Right hindlimb (tissue), 1 donor: ENCODE measurements at places on chromosomes 16 and 17.
A peak's percentile ranks its signal among the peaks of the same experiment; 100 is the strongest.

GRCh38 chr17:2704031-2704889 lies 7.3 kb downstream of the CLUH start:
- DNase-seq, result peak; percentile 5

GRCh38 chr16:28522792-28523191 lies 16.0 kb downstream of the NUPR1 start:
- no peak for DNase-seq

DNA sequence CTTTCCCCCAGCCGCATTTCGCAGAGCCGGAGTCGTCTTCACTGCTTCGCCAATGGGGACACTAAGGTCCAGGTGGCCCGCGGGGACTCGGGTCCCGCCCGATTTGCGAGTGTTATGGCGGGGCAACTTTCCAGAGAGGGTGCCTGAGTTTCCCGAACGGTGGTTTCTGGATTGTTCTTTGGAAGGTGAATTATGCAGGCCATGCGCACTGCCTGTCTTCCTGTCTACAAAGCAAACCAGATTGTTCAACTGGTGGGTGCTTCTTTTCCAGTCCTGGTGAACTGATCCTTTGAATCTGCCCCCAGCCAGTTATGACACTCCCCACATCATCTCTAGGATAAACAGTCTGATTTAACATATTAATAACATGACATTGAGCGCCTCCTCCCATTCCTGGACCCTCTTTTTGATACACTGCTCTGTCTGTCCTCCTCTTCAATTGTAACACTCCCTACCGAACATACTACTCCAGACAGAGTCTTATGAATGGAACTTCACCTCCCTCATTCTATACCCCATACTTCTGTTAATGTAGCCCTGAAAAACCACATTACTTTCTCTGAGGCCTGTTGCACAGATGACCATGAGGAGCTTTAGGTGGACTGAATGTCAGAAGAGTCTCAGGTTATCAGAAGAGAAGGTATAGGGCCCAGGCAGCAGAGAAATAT lies 159.0 kb downstream of the RAB11FIP4 start:
- DNase-seq, result no peak

GRCh38 chr17:36824678-36825101 lies 112.6 kb upstream of the LHX1 start:
- no peak for DNase-seq

DNA sequence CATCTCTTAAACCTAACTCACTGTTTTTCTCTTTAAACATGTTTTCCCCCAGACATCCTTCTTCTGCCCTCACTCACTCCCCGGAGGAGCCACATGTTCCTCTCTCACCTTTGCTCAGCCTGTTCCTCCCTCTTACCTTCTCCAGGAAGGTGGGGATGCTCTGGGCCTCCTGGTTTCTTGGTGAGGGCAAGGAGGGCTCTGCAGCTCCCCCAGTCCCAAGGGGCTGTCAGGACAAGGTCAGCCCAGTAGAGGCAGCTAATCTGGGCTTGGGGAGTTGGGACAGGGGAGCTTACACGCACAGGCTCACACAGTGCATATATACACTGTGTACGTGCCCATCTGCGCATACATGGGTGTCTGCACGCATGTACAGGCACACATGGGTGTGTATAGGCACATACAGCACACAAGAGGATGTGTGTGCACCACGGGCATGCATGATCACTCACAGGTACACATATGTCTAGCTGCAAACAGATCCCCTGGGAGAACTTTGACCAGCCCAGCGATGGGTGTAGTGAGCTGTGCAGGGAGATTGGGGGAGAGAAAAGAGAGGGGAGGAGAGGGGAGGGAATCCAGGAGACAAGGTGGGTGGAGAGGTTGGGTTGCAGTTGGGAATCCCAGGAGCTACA lies 28.6 kb upstream of the SPNS3 start:
- DNase-seq, result no peak

GRCh38 chr17:28973425-28973824 lies 22.1 kb upstream of the PHF12 start:
- peak; percentile 50 for DNase-seq

DNA sequence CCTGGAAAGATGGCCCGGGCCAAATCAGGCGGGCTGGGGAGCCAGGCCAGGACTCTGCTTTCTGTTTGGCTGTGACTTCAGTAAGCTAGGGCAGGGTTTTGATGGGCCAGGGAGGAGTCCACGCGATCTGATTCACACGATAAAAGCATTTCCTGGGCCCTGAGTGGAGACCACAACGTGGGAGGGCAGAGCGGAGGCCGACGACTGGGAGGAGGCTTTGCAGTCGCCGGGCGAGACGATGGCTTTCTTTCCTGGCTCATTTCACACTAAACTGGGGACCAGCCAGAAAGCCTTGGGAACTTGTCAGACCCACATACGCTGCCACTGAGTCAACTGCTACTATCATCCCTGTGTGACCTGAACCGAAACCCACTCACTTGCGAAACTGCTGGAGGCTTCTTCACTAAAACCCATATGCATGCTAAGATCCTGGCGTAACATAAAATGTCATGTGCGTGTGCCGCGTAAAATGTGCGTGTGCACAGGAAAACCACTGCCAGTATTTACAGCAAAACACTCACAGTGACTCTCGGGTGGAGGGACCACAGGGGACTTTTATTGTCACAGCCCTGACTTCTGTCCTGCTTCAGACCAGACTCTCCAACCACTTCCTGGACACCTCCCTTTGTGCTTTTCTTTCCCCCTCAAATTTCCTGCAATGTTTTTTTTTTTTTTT lies 14.2 kb upstream of the RHBDF2 start:
- peak; percentile 72 for DNase-seq

- no peak for DNase-seq
Observed at GRCh38 chr17:66975188-66975587, 10.7 kb downstream of the CACNG4 start.

DNA sequence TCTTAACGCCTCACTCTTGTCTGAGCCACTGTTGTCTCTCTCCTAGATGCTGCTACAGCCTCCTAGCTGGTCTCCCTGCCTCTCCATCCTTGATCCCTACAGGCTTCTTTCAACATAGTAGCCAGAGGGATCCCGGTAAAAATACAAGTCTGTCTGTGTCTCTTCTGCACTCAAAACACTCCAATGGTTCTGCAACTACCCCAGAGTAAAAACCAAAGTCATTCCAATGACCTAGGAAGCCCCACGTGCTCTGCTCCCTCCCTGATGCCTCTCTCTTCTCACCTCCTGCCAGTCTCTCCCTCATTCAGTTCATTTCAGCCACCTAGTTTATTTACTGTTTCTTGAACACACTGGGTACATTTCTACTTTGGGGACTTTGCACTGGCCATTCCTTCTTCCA lies 135.2 kb downstream of the NPIPB5 start:
- no peak for DNase-seq

DNA sequence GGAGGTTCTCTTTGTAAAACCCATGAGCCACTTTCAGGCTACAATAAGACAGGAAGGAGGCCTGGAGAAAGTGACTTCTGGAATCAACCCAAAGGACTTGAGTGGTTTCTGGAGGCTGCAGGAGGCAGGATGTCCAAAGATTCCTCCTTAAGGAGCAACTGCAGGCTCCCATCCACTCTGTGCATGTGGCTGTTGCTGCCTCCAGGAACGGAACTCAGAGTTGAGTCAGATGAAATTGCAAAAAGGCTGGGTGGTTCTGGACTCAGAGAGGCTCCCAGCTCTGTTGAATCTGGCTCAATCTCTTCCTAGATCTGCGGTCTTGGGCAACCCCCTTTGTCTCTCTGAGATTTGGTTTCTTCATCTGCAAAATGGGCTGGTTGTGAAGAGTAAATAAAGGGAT lies 197.1 kb downstream of the SHISA9 start:
- no peak for DNase-seq

- DNase-seq, result peak; percentile 21
Observed at GRCh38 chr16:88064011-88064888, 113.0 kb downstream of the BANP start.

DNA sequence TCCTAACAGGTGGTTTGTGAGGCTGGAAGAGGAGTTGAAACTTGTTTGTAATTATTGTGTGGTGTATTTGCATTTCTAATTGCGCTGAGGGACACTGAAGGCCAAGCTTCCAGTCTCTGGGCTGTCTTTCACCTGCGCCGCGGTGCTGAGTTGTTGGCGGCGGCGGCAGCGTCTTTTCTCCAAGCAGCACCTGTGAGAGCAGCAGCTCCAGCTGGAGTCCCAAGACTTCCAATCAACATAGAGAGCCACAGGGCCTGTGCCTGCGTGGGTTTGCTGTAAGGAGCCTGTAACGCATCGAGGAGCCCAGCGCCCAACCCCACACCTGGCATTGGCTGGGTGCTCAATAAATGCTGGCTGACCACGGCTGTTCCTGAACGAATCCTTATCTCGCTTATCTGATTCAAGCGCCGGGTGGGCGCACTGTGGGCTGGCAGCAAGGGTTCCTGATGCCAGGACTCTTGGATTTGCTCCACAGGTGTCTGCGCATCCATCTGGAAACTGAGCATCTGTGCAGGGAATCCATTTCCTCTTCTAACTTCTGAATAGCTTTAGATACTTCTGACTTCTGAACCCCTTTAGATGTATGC lies 138.1 kb downstream of the ASIC2 start:
- DNase-seq, result no peak

- no peak for DNase-seq
Observed at GRCh38 chr16:82062645-82063058, 27.6 kb downstream of the HSD17B2 start.

DNA sequence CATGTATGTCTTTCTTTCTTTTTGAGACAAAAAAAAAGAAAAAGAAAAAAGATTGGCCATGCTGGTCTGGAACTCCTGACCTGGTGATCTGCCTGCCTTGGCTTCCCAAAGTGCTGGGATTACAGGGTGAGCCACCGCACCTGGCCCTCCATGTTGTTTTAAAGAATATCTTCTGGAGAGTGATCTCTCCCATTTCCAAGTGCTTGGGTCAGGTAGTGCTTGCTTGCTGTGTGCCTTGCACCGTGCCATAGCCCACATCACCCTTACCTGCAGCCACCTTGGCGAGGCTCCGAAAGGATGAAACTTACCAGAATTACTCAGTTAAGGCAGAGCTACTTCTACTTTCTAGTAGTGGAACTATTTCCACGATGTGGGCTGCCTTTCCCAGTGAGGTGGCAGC lies 19.0 kb upstream of the KDM6B start:
- no peak for DNase-seq
